ENCODE measurements at places on chromosomes 16 and 17. TPM values are rescaled to one million over a fixed set of nuclear protein-coding genes. Genes with fewer than 3 reads are reported as not detected.

The PIPOX gene
- 11.2 TPM for polyA plus RNA-seq

DNA sequence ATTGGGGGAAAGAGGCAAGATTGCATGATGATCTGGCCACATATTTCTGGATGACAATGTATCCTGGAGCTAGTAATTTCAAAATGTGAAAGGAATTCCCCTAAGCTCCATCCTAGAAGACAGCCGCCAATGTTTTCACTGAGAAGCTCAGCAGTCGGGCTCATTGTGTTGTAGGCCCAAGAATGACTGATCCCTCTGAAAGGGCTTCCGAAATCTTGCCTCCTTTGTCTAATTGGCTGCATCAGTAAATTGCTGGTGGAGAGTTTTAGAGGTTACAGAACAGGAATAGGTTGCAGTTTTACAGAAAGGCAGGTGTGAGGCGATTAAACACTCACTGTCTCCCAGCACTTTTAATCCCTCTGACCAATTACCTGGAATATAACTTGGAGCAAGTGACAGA, 464.1 kb upstream of the SALL1 start:
- no peak for DNase-seq

- no peak for DNase-seq
Measured at GRCh38 chr16:379961-380761, 1.6 kb downstream of the PGAP6 start.

The KLHL36 gene
- polyA plus RNA-seq = 30.7 TPM

- no peak for DNase-seq
Measured at GRCh38 chr17:36931697-36932382, 5.4 kb upstream of the LHX1 start.

The EPOP gene
- 1.4 TPM for polyA plus RNA-seq
